ENCODE measurements at places on chromosomes 2 and 18. TPM values are rescaled to one million over a fixed set of nuclear protein-coding genes. Genes with fewer than 3 reads are reported as not detected.

CABYR gene
- 2.6 TPM for total RNA-seq

DHRS9 gene
- total RNA-seq, result 0.29 TPM

SNTG2 gene
- total RNA-seq, result not detected

ANKRD30BL gene
- total RNA-seq, result not detected

LOXHD1 gene
- total RNA-seq, result not detected

- H3K4me1 ChIP-seq, result no peaks in the 10 kb centered on the region
- H3K27ac ChIP-seq, result no peak overlapping the region
- no peaks in the 10 kb centered on the region for H3K27me3 ChIP-seq
- no peaks in the 10 kb centered on the region for H3K36me3 ChIP-seq
- H3K4me3 ChIP-seq, result no peak overlapping the region
Measured at GRCh38 chr2:56539618-56540017, 355.8 kb downstream of the CCDC85A start.

DNA sequence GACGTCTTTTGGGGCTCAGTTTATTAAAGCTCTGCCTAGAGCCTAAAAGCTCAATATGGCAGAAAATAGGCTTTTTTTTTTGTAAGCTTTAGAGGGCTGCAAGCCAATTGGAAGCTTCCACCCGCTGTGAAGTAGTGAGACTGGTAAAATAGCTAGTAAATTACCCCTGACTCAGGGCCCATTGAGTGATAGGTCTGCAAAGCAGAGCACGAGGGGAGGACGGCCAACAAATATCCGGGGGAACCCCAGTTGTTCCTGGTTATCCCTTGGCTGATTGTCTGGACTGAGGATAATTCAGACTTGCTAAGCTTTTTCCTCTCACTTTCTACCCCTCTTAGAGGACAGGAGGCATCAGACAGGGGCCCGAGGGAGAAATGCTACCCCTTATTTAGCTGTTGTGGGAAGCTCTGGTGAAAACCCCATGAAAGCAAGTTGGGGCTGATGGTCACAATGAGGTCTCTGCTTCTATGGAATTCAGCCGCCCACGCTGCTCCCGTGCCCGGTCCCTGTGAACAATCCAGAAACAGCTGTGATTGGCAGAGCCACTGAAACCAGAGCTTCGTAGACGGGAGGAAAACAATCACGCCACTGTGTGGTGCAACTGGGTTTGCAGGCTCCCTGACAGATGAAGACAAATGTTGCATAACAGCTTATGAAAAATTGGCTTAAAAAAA is 141.9 kb upstream of the LGALSL start:
- no peak overlapping the region for H3K4me3 ChIP-seq
- H3K36me3 ChIP-seq, result no peaks in the 10 kb centered on the region
- DNase-seq, result peak; percentile 85
- no peaks in the 10 kb centered on the region for H3K4me1 ChIP-seq
- no peaks in the 10 kb centered on the region for H3K27me3 ChIP-seq
- peak overlapping the region; percentile 16 for H3K27ac ChIP-seq

GRCh38 chr2:37059841-37060240 is 24.3 kb downstream of the HEATR5B start:
- no peak overlapping the region for H3K4me3 ChIP-seq
- no peak overlapping the region for H3K27ac ChIP-seq
- peaks cover 27% of the 10 kb centered on the region for H3K36me3 ChIP-seq

DNA sequence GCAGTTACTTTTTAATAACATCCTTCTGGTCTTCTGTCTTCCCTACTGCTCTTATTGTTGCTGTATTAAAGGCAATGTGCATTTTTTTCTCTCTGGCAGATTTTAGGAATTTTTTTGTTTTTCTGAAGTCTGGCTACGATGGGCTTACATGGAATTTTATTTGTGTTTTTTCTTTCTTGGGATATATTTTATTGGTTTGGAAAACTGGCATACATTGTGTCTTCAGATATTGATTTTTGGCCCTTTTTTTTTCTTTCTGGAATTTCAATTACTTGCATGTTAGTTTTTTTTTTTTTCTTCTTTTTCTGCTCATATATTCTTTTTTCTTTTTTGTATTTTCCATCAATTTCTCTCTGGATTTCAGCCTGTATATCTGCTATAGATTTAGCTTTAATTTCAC is 442.1 kb upstream of the TRIB2 start:
- H3K27ac ChIP-seq, result no peak overlapping the region
- no peaks in the 10 kb centered on the region for H3K4me1 ChIP-seq
- H3K36me3 ChIP-seq, result no peaks in the 10 kb centered on the region
- H3K4me3 ChIP-seq, result no peak overlapping the region

DNA sequence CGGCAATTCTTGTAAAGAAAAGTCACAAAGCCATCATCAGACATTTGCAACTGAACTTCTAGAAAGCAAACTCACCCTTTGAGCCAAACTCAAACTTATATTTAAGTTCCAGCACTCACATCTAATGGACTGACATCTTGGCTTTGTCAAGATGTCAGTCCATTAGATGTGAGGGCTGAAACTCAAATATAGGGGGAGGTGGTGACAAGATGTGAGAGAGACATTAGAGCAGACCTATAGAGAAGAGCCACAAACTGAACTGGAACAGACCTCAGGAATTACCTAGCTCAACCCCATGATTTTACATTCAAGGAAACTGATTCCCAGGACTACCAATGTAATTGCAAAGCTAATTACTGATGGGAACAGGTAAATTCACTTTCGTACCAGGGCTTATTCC is 543.8 kb downstream of the TNS1 start:
- no peaks in the 10 kb centered on the region for H3K4me1 ChIP-seq
- no peaks in the 10 kb centered on the region for H3K36me3 ChIP-seq
- no peak overlapping the region for H3K4me3 ChIP-seq
- no peak for DNase-seq
- no peaks in the 10 kb centered on the region for H3K27me3 ChIP-seq
- no peak overlapping the region for H3K27ac ChIP-seq

DNA sequence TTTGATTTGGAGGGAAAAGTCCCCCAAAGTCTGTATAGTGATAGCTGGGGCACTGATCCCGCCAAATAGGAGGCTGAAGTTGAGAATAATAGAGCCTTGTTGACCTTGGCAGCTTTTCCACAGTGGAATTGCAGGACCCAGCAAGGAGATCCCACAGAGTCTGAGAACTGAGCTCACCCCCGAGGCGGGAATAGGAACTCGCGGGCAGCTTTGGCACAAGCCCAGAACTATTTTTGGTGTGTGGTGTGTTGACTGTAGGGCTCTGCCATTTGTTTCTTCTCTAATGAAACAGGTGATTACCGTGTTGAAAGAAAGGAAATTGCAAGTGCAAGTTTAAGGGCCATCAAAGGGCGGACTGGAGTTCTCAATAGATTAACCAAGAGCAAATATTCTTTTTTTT is 34.0 kb downstream of the SH3RF3 start:
- H3K4me1 ChIP-seq, result no peaks in the 10 kb centered on the region
- H3K36me3 ChIP-seq, result no peaks in the 10 kb centered on the region
- no peak for DNase-seq
- no peak overlapping the region for H3K27ac ChIP-seq
- H3K4me3 ChIP-seq, result no peak overlapping the region

GRCh38 chr2:227932001-227932400 is 60.6 kb downstream of the DAW1 start:
- H3K36me3 ChIP-seq, result no peaks in the 10 kb centered on the region
- H3K4me3 ChIP-seq, result no peak overlapping the region
- H3K4me1 ChIP-seq, result no peaks in the 10 kb centered on the region

GRCh38 chr2:185181901-185182300 is 556.7 kb upstream of the FSIP2 start:
- DNase-seq, result no peak
- no peaks in the 10 kb centered on the region for H3K4me1 ChIP-seq
- H3K27ac ChIP-seq, result no peak overlapping the region
- H3K4me3 ChIP-seq, result no peak overlapping the region
- H3K27me3 ChIP-seq, result no peaks in the 10 kb centered on the region
- no peaks in the 10 kb centered on the region for H3K36me3 ChIP-seq

DNA sequence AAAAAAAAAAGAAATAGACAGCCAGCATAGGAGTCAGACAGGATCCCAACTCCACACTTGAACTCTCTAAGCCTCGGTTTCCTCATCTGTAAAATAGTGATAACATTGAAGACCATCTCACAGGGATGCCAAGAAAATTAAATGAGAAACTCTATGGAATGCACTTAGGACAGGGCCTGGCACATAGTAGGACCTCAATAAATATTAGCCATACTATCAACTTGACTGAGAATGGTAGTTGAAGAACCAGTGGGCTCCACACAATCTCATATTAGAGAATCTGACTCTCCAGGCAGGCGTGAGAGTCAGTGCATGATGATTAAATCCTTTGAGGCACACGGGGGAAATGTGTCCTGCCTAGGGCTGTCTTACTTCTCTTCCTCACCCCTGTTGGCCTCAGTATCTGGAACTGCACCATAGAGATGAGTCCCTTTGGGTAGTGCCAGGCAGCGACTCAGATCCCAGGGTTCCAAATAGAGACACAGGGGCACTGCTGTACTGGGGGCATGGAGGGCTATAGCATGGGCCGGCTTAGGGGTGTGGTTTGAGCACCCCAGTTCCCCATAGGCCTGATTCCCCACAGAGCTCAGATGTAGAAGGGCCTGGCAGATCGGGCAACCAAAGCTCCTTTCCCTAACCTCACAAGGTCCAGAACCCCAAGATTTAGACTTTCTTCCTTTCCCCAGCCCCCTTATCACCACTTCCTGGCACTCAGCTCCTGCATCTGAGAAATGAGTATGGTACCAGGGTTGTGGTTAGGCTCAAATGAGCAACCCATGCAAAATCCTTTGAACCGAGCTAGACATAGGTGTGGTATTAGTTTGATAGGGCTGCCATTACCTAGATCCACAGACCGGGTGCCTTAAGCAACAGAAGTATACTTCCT is 51.3 kb upstream of the CAB39 start:
- no peaks in the 10 kb centered on the region for H3K4me1 ChIP-seq
- no peaks in the 10 kb centered on the region for H3K27me3 ChIP-seq
- H3K36me3 ChIP-seq, result no peaks in the 10 kb centered on the region

GRCh38 chr18:35756506-35757117 is 175.1 kb downstream of the GALNT1 start:
- H3K27ac ChIP-seq, result no peak overlapping the region
- H3K27me3 ChIP-seq, result no peaks in the 10 kb centered on the region
- H3K4me1 ChIP-seq, result no peaks in the 10 kb centered on the region
- no peak overlapping the region for H3K4me3 ChIP-seq
- no peak for DNase-seq

- H3K27me3 ChIP-seq, result no peaks in the 10 kb centered on the region
- no peaks in the 10 kb centered on the region for H3K4me1 ChIP-seq
- H3K27ac ChIP-seq, result no peak overlapping the region
- H3K36me3 ChIP-seq, result no peaks in the 10 kb centered on the region
Measured at GRCh38 chr2:120497261-120497977, 151.5 kb downstream of the INHBB start.

DNA sequence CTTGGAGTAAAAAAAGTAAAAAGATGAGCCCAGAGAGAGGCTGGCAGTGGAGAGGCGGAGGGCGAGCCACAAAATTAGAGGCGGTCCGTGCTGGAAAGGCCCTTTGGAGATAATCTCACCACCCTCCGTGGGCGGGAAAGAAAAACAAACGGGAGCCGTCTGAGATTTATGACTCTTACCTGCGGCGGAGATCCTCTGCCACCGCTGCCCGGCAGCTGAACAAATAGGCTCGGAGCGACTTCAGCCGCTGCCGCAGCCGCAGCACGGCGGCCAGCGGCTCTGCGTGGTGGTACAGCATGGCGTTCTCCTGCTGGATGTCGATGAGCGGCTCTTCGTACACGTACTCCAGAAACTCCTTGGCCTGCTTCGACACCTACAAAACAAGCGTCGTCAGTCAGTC is 94.6 kb downstream of the PLEKHM3 start:
- DNase-seq, result peak; percentile 80
- no peaks in the 10 kb centered on the region for H3K36me3 ChIP-seq
- H3K4me3 ChIP-seq, result peak overlapping the region; percentile 25
- peaks cover 16% of the 10 kb centered on the region for H3K4me1 ChIP-seq
- peak overlapping the region; percentile 83 for H3K27ac ChIP-seq

GRCh38 chr2:219500135-219500534 is 1.4 kb downstream of the GMPPA start:
- H3K27ac ChIP-seq, result no peak overlapping the region
- peaks cover 6% of the 10 kb centered on the region for H3K4me1 ChIP-seq
- H3K4me3 ChIP-seq, result no peak overlapping the region

GRCh38 chr18:75562216-75562615 is 134.7 kb upstream of the SMIM21 start:
- H3K4me3 ChIP-seq, result no peak overlapping the region
- DNase-seq, result no peak
- H3K36me3 ChIP-seq, result no peaks in the 10 kb centered on the region
- no peaks in the 10 kb centered on the region for H3K27me3 ChIP-seq

DNA sequence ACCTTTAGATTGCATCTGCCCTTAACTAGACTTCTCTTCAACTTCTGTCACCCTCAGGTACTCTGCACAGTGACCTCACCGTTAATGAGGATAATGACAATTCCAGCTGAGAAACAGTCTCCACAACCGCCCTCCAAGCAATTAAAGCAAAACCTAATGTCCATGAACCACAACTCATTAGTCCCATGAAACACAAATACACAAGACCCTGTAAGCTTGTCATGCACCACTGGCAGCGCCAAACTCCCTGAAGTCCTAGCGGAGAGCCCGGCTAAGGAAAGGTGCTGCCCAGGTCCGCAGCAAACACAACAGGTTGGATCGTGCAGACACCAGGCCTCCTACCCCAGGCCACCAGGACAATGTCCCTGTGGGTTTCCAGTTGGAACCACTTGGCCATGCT is 7.4 kb downstream of the SMAD7 start:
- H3K4me1 ChIP-seq, result peaks cover 95% of the 10 kb centered on the region
- peak overlapping the region; percentile 91 for H3K27ac ChIP-seq

GRCh38 chr2:72475246-72475645 is 327.6 kb upstream of the CYP26B1 start:
- no peak for DNase-seq
- H3K27me3 ChIP-seq, result no peaks in the 10 kb centered on the region
- H3K4me3 ChIP-seq, result no peak overlapping the region
- no peak overlapping the region for H3K27ac ChIP-seq

- no peak for DNase-seq
- H3K27ac ChIP-seq, result no peak overlapping the region
- no peaks in the 10 kb centered on the region for H3K27me3 ChIP-seq
- no peaks in the 10 kb centered on the region for H3K4me1 ChIP-seq
Measured at GRCh38 chr2:68995916-68996315, 17.1 kb upstream of the ANTXR1 start.
